ENCODE measurements at places on chromosomes 2 and 18.

GRCh38 chr2:109187711-109188495 lies 58.9 kb downstream of the SH3RF3 start:
- DNase-seq, result no peak

DNA sequence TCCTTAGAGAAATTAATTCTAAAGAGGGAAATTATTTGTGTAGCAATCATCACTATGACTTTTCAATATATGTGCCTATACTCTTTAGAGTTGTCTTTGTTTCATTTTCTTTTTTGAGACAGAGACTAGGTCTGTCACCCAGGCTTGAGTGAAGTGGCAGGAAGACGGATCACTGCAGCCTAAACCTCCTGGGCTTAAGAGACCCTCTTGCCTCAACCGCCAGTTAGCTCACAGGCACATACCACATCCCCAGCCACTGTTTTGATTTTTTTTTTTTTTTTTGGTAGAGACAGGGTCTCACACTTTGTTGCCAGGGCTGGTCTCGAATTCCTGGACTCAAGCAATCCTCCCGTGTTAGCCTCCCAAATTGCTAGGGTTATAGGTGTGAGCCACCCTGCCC lies 12.4 kb downstream of the YWHAQ start:
- DNase-seq, result no peak

GRCh38 chr2:102514061-102514785 lies 41.2 kb downstream of the SLC9A4 start:
- DNase-seq, result no peak

GRCh38 chr2:162261032-162261945 lies 18.0 kb upstream of the FAP start:
- no peak for DNase-seq

GRCh38 chr2:40166006-40166405 lies 285.9 kb downstream of the SLC8A1 start:
- DNase-seq, result no peak

- DNase-seq, result no peak
Observed at GRCh38 chr2:40431600-40431955, 20.3 kb downstream of the SLC8A1 start.

DNA sequence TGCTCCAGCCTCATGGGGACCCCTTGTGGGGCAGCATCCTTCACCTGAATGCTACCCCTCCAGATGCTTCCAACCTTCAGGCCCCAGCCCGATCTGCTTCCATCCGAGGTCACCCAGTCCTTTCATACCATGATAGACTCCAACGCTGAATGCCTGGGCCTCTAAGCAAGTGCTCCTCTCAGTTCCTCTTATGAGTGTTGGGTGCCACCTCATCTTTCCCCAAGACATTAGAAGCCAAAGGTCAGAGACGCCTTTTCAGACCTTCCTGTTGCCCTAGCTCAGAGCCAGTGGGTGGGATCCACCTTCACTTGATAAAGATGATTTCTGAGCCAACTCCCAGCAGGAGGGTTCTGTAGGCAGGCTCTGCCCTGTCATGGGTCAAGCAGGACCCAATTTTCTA lies 174.5 kb upstream of the MGAT5 start:
- no peak for DNase-seq

- DNase-seq, result no peak
Observed at GRCh38 chr2:114742245-114742644, 299.8 kb downstream of the DPP10 start.

GRCh38 chr2:56133931-56134629 lies 49.7 kb upstream of the CCDC85A start:
- no peak for DNase-seq

GRCh38 chr2:237281836-237282306 lies 132.1 kb downstream of the COL6A3 start:
- DNase-seq, result no peak

DNA sequence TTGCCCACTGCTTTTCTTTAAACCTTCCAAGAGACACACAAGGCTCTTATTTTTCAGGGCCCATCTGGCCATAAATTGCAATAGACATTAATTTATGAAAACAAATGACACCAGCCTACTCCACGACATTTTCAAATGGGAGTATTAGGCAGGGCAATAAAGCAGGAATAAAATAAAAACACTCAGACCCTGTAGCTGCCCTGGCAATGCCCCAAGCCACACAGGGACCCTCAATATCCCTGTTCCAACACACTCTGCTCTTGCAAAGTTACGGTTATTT lies 550.8 kb upstream of the TNP1 start:
- DNase-seq, result no peak

Measured in H7 (cell line).